ENCODE measurements at places on chromosomes 5 and 9.
A peak's percentile ranks its signal among the peaks of the same experiment; 100 is the strongest.

GRCh38 chr5:118968925-118969375 lies 19.4 kb downstream of the DTWD2 start:
- no peak for DNase-seq

DNA sequence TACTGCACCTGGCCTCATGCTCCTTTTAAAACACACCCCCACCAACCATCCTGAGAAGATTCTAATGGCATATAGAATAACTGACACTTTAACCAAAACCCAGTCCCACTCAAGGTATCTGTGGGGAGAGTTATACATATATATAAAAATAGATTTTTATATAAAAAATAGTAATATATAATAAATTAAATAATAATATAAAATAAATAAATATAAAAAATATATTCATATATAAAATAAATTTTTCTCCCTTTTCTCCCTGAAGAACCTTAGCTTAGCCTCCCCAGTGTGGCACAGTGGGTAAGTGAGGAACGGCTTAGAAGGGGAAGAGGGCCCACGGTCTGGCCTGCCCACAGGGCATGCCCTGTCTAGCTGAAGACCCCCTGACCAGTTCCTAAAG lies 51.1 kb upstream of the SSBP2 start:
- no peak for DNase-seq

DNA sequence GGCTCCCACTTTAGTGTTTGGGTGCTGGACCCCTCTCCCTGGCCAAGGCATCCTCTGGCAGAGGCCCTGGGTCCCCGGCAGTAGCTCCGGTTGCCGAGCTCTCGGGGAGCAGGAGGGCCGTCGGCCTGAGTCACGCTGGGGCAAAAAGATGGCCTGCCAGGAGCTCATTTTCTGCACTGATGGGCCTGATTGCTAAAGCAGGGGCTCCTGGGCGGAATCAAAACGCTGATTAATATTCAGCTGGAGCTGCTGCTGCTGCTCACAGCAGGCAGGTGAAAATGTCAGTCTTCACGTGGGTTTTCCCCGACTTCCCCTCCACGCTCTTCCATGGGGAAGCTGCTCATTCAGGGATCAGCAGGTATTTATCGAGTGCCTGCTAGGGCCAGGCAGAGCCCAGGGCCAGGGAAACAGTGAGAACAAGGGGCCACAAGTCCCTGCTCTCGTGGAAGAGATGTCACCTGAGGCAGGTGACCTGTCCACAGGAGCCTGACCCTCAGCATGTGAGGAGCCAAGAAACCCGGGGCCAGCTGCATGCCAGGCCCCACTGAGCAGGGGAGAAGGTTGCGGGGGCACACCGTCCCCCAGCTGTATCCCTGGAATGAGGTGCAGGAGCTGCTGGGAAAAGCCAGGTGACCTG lies 22.1 kb downstream of the LAMC3 start:
- no peak for DNase-seq

DNA sequence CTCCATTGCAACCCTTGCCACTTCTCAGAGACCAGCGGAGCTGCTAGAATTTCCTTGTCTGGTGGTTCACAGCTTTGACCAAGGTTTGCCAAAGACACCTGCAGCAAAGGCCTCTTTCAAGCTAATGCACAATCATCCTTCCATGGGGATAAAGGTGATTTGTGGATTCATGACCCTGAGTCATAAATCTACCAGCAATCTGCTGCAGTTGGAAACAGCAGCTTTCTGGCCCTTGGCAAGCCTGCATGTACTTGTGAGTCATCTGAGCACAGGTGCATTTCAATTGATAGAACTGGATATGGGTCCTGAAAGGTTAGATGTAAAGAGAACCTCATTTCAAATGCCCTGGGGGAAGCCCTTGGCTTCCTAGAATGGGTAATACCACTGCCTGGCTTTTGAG lies 21.6 kb upstream of the TCF7 start:
- DNase-seq = no peak

- DNase-seq = no peak
Measured at GRCh38 chr5:175814691-175815090, 56.7 kb upstream of the CPLX2 start.

GRCh38 chr5:72667708-72668107 lies 148.8 kb upstream of the TNPO1 start:
- no peak for DNase-seq

- no peak for DNase-seq
Measured at GRCh38 chr5:74035521-74035937, 409.5 kb downstream of the ARHGEF28 start.

- DNase-seq = no peak
Measured at GRCh38 chr5:21236971-21237427, 1249.0 kb upstream of the CDH18 start.

GRCh38 chr5:73338256-73339050 lies 110.1 kb downstream of the FOXD1 start:
- DNase-seq = no peak

DNA sequence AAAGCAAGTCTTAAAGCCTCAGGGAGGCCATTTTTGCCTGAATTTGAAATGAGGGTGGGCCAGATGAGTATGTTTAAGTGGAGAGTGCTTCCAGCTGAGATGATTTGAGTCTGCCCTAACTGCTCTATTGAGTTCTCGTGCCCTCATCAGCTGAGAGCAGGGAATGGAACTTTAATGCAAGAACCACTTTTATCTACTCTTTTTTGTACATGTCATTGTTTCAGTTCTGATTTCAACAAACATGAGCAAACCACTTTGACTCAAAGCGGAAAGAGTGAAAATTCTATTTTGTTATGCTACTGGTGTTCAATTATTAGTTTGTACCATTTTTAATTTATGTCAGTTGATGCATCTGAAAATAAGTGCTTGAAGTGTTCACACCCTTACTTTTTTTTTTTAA lies 35.8 kb downstream of the DCAF10 start:
- no peak for DNase-seq

GRCh38 chr5:172973931-172974330 lies 9.6 kb upstream of the ATP6V0E1 start:
- DNase-seq = no peak

DNA sequence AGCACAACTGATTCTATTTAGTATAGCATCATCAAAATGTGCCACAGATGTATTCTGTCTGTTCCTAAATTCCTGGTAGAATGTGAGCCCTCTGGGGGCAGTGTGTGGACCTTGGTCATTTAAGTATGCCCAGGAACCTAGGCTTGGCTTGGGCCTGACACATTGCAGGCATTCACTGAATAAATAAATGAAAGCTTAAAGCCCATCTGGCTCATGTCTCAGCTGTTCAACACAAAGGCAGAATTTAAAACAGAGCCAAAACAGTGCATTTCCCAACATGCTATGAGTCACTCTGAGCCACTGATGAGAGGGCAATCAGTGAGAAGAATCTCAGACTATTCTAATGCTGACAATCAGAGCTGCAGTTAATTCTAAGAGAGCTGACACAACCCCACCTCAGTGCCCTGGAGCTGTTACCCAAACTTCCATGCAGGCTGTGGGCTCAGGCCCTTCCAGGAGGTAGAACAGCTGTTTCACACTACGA lies 8.1 kb downstream of the FAM193B start:
- DNase-seq = no peak

GRCh38 chr5:2780421-2781171 lies 29.1 kb upstream of the IRX2 start:
- DNase-seq = no peak

DNA sequence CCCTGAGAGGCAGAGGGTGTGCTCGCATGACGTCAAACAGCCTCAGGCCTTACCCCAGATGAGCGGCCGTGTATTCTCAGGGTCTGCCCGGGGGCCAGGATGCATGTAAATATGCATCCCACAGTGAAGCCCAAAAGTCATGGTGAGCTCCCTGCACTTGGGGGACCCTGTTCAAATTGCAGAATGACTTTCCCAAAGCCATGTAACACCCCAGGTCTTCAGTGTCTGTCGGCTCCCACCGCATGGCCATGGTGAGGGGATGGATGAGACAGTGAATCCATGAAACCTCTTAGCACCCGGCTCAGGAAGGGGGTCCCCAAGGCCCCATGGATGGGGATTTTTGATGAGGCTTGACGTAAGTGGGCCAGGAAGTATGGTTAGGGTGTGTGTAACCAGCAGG lies 9.3 kb upstream of the COL5A1 start:
- no peak for DNase-seq

DNA sequence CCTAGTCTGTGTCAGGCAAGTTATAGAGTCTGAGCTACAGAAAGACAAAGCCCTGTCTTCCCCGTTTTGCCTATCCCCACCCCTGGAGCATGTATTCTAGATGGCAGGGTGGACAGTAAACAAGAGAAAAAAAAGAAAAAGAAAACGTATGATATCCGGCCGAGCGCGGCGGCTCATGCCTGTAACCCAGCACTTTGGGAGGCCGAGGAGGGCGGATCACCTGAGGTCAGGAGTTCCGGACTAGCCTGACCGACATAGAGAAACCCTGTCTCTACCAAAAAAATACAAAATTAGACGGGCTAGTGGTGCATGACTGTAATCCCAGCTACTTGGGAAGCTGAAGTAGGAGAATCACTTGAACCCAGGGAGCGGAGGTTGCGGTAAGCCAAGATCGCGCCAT lies 523.0 kb upstream of the CDH9 start:
- DNase-seq = no peak

GRCh38 chr5:171162596-171162995 lies 146.5 kb upstream of the TLX3 start:
- DNase-seq = no peak

GRCh38 chr5:77224672-77225355 lies 14.3 kb downstream of the PDE8B start:
- DNase-seq = no peak

- no peak for DNase-seq
Measured at GRCh38 chr9:100575006-100575405, 2.9 kb upstream of the CAVIN4 start.

GRCh38 chr9:133026426-133026825 lies 4.4 kb upstream of the GTF3C5 start:
- no peak for DNase-seq

DNA sequence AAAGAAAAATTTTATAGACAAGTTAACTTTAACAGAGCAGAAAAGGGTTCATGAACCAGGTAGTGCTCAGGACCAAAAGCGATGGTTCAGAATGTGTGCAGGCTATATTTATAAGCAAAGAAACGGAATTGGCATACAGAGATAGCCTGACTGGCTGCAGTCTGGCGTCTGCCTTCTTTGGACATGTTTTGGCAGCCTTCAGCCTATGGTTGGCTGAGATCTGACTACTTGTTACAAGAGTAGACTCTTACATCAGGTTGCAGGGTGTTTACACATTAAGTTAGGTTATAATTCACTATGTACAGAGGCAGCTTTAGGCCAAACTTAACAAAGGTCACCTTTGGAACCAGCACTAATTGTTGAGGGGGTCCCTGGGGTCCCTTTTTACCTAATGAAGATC lies 7.0 kb downstream of the NOP16 start:
- DNase-seq = no peak

- peak; percentile 3 for DNase-seq
Measured at GRCh38 chr5:34486160-34486848, 169.8 kb upstream of the RAI14 start.

DNA sequence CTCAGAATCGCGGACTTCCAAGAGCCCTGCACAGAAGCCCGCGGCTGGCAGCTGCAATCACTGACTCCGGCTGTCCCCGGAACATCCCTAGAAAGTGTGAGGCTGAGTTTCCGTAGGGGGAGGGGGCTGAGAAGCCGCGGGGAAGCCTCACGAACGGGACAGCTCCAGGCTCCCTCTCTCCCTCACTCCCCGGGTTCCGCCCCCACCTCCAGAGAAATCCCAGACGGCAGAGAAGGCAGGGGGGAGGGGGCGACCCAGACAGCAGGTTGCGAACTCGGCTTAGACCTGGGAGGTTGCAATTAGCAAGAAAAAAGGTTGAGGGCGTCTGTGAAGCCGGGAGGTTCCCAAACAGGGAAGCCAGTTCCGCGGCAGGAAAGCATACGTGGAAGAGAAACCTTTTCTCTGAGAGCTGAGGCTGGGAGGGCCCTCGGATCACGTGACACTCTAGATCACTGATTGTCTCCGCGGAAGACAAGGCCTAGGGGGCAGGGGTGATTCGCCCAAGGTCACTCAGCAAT lies 73.8 kb upstream of the CPLX2 start:
- DNase-seq = no peak

DNA sequence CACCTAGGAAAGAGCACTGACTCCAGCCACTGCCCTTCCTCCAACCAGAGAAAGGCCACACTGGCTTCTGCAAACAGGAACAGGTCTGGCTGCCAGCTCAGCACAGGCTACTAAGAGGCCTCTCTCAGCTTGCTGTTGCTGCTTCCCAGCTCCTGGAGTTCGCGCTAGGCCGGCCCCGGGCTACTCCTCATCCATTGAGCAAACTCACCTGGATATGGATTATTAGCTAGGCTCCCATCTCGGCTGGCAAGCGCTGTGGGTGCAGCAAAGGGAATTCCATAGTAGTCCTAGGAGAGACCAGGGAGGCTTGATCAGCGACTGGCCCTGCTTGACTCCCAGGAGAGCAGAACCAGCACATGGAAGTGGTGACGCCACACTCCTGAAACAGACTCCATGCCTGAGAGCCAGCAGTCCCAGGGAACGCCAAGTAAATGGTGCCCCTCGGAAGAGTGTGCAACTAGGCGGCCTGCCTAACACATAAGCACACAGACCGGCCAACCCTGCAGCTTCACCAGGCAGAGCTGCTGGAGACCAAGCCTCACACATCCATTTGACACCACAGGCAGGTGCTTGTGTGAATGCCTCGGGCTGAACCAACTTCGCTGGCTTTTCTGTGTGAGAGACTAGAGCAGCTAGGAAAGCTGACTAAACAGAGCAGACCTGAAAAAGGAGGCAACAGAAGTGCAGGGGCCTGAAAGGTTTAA lies 107.2 kb downstream of the UBE2R2 start:
- DNase-seq = no peak

DNA sequence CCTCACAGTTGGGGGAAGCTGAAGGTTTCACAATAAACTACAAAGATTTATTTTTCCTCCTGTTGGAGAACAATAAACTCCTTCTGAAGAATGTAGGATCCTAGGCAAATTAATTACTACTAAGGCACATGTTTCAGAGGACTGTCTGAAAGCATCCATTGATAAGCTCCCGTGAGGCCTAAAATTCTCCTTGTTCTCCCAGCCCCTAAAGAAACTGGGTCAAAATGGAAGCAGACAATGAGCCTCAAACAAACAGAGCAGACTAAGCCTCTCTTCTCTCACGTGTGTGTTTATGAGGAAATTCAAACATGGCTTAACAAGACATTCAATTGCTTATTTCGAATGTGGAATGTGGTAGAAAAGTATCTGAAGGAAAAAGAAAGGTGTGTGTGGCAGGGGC lies 249.0 kb downstream of the GLIS3 start:
- no peak for DNase-seq

GRCh38 chr5:169988206-169988605 lies 7.9 kb upstream of the INSYN2B start:
- no peak for DNase-seq

- no peak for DNase-seq
Measured at GRCh38 chr5:179457612-179458011, 92.7 kb upstream of the RUFY1 start.

- DNase-seq = no peak
Measured at GRCh38 chr9:116661037-116661954, 25.8 kb upstream of the TRIM32 start.

- DNase-seq = no peak
Measured at GRCh38 chr5:158121678-158122077, 262.7 kb upstream of the CLINT1 start.

- no peak for DNase-seq
Measured at GRCh38 chr5:129018837-129019236, 53.5 kb downstream of the SLC27A6 start.

All from stimulated activated CD4-positive, alpha-beta T cell treated with anti-CD3 and anti-CD28 coated beads, TNF-alpha, amount 100 ng/mL, for 1 hour (primary cell).